ENCODE measurements at places on chromosomes 2 and 18. TPM values are rescaled to one million over a fixed set of nuclear protein-coding genes. Genes with fewer than 3 reads are reported as not detected.

- no peak overlapping the region for H3K4me3 ChIP-seq
- no peaks in the 10 kb centered on the region for H3K4me1 ChIP-seq
- H3K36me3 ChIP-seq = no peaks in the 10 kb centered on the region
These were observed 111.2 kb upstream of the SMIM21 start for GRCh38 chr18:75538727-75539126.

DNA sequence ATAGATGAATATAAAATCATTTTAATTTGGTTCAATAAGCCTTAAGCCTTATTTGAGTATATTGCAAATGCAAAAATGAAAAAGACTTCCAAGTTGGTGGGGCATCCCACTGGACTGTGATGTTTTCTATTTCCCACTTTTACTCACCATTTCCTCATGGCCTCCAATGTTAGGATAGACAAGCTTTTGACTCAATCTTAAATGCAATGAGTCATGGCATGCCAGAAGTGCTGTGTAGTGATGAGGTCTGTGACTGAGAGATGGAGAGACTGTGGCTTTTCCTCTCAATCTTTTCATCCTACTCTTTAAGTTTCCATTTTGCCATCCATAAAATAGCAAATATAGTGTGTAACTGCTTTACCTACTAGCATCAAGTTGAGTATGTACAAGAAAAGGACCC, 1401.2 kb upstream of the CELF4 start:
- H3K27me3 ChIP-seq = no peaks in the 10 kb centered on the region
- no peak for DNase-seq
- H3K36me3 ChIP-seq = no peaks in the 10 kb centered on the region

DNA sequence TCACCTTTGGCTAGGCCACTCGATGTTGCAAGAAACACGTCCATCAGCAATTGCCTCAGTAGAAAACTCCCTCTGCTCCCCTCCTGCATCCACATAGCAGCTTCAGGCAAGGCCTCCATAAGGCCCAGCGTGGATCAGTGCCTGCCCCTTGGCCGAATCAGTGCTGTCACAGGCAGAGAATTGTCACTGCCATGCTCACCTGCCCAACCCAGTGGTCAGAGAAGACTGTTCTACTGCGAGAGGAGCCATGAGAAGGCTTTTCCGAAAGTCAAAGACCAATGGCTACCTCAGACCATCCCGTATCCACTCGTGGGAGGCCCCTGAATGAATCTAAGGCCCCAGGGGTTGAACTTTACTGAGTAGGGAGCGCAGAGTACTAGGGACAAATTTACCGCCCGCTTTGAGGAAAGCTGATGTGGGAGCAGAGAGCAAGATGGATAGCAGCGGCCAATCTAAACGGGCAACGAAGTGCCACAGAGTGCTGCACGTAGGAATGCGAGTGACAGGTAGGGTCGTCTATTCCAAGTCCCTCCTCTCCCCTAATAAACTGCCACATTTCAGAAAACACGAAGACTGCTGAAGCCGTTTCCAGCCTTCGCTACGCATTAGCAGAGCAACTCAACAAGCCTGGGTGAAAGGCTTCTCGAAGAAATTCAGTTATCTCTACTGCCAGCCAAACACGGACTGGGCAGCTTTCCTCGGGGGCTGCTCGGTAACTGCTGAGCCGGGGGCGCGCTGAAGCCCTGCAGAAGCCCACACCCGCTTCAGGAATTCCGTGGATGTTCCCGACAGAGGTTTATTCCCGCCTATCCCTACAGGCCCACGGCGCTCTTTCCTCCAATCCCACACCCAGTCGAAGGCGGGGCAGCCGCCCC, 968 bp upstream of the RALBP1 start:
- H3K27ac ChIP-seq = peak overlapping the region; percentile 93
- peak; percentile 43 for DNase-seq
- H3K27me3 ChIP-seq = peaks cover 21% of the 10 kb centered on the region
- peaks cover 22% of the 10 kb centered on the region for H3K4me1 ChIP-seq
- H3K36me3 ChIP-seq = peaks cover 17% of the 10 kb centered on the region

Gene TTC39C
- 69.7 TPM for total RNA-seq

DNA sequence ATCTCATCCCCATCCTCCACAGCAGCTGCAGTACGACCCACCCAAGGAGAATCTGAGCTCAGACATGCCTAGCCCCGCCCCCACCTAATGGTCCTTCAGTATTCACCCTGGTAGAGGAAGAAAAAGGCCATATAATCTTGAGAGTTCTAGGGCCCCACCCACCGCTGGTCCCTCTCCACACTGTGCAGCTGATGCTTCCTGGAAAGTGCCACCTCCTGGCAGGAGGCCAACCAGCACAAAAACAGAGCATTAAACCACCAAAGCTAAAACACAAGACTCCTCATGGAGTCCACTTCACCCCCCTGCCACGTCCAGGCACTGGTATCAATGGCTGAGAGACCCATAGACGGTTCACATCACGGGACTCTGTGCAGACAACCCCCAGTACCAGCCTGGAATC, 40.7 kb downstream of the MC4R start:
- DNase-seq = no peak
- H3K36me3 ChIP-seq = no peaks in the 10 kb centered on the region
- H3K4me1 ChIP-seq = no peaks in the 10 kb centered on the region
- H3K27me3 ChIP-seq = no peaks in the 10 kb centered on the region
- no peak overlapping the region for H3K27ac ChIP-seq

DNA sequence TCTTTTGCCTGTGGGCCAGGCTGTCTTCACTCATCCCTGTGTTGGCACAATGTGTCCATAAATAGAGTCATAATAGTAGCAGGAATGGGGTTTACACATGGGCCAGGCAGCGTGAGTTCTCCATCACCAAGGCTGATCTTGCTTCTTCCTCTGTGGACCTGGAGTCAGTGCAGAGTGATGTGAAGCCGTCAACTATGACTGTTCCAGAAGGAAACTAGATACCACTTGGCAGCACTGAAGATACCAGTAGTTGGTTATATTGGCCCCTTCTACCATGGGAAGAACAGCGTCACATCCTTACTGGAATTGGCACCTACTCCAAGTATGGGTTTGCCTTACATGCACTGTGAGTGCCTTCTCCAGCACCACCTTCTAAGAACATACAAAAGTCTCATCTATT, 30.2 kb downstream of the COPS8 start:
- no peak for DNase-seq
- H3K4me1 ChIP-seq = no peaks in the 10 kb centered on the region
- H3K27me3 ChIP-seq = no peaks in the 10 kb centered on the region
- H3K36me3 ChIP-seq = no peaks in the 10 kb centered on the region

DNA sequence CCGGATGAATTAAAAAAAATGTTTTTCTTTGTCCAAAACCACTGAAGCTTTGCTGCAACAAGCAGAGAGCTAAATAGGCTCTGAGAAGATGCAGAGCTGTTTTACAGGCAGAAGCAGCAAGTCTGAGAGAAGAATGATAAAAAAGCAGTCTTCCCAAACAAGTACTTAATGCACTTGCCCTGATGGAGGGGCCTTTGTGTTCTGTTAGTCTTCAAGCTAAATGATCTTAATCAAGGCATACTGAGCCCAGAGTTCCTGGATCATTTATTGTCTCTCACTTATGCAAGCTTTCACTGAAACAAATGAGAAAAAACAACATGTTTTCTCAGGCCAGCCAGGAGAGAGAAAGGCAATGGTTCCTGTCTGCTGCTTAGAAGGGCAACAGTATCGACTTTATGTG, 152.5 kb downstream of the CLIP4 start:
- DNase-seq = no peak
- no peak overlapping the region for H3K27ac ChIP-seq
- no peak overlapping the region for H3K4me3 ChIP-seq
- H3K36me3 ChIP-seq = no peaks in the 10 kb centered on the region
- peaks cover 8% of the 10 kb centered on the region for H3K27me3 ChIP-seq
- no peaks in the 10 kb centered on the region for H3K4me1 ChIP-seq

Gene MFSD2B
- not detected for total RNA-seq

Gene RAMP1
- 0.64 TPM for total RNA-seq

DNA sequence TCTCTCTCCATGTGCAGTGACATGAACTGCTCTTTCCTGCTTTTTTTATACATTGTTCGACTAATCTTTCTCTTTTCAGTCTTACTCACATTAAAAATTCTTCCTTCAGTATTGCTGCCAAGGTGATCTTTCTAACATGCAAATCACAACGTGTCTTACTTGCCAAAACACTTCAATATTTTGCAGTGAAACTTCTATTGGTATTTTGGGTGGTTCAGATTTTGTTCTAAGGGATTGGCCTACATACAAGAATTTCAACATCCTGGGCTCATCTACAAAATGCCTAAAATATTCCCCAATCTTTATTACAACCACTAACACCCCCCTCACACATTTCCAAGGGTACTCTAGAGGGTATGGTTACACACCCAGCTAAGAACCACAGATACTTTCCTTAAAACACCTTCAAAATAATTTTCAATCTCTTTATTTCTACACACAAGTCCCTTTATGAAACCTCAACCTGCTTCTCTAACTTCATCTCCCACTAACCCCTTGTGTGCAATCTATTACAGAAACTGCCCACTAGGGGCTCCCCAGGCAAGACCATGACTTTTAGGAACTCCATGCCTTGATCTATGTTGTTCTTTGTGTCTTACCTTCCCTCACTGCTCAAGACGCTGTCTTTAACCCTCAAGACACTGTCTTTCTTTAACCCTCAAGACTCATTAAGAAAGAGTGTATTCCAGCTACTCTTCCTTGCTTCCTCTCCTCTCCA, 50.9 kb downstream of the COL3A1 start:
- H3K27me3 ChIP-seq = no peaks in the 10 kb centered on the region
- H3K4me3 ChIP-seq = no peak overlapping the region
- no peaks in the 10 kb centered on the region for H3K4me1 ChIP-seq
- no peaks in the 10 kb centered on the region for H3K36me3 ChIP-seq
- H3K27ac ChIP-seq = no peak overlapping the region

DNA sequence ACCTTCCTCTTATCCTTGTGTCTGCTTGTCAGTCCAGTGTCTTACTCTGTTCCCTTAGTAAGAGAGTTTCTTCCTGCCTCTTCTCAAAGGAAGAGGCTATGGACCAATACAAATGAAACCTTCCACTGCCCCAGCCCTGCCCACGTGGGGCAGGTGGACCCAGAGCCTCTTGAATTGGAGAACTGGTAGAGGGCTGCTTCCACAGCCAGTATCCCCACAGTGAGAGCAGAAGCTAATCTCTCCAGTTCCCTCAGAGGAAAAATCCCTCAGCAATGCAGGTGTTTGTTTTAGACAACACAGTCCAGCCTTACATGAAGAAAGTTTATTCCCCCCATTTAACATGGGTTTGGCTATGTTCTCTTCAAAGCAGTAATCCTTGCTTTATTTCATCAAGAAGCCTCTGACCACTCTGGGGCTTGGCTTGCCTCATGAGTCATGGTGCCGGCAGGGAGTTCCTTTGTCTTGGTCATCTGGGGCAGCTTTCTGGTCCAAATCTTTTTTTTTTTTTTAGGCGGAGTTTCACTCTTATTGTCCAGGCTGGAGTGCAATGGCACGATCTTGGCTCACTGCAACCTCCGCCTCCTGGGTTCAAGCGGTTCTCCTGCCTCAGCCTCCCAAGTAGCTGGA, 6.5 kb upstream of the CYBRD1 start:
- H3K4me1 ChIP-seq = no peaks in the 10 kb centered on the region
- DNase-seq = no peak
- no peak overlapping the region for H3K4me3 ChIP-seq
- H3K27me3 ChIP-seq = peaks cover 21% of the 10 kb centered on the region

DNA sequence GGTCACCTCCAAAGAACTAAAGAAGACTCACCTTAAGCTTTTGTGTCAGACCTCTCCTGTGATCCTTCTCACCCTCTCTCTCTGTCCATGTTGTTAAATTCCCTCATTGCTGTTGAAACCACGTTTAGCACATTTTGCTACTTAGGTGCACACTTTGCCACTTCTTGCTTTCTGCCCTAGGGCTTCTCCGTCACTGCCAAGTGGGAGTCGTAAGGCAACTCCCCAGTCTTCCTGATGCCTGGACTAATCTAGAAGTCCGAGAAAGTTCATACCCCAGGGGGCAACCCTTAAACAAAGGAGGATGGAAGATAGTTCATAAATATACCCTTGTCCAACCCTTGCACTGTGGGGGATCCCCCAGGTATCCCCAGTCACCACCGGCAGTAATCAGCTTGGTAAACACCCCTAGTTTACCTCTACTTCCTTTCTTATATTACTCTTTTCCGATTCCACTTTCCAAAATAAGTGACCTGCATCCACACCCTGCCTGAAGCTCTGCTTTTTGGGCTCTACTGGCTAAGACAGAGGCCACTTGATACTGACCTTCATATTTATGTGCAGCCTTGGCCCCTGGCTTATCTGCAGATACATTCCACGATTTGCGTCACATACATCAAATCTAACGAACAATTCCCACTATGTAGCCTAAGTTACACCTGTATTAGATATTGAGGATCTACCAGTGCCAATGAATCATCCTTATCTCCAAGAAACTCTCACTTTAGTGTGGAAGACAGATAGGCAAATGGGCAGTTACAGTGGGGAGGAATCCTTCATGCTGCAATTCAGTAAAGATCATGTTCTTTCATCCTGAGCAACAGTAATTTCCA, 776.2 kb downstream of the RNF144A start:
- DNase-seq = no peak
- peaks cover 53% of the 10 kb centered on the region for H3K4me1 ChIP-seq
- H3K36me3 ChIP-seq = peaks cover 16% of the 10 kb centered on the region
- H3K27ac ChIP-seq = peak overlapping the region; percentile 90
- peak overlapping the region; percentile 44 for H3K4me3 ChIP-seq

Gene FNDC4
- 0.14 TPM for total RNA-seq

Gene RPRM
- not detected for total RNA-seq

DNA sequence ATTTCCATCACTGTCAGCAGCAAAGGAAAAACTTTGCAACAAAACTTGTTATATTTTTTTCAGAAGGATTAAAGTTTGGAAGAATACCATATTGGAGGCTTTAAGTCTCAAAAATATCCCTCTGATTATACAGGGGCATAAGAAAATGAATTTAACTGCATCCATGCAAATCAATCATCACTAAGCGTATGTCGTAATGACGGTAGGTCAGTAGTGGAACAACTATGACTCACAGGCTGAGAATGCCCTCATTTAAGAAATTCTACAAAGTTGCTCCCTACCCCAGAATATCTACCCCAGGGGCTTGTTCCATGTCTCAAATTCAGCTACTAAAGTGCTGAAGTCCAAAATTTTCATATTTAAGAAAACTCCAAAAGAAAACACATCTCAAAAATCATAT, 12.5 kb upstream of the NAB1 start:
- no peaks in the 10 kb centered on the region for H3K36me3 ChIP-seq
- H3K27me3 ChIP-seq = no peaks in the 10 kb centered on the region
- H3K4me3 ChIP-seq = no peak overlapping the region

GRCh38 chr18:78305789-78306188, 673.8 kb upstream of the SALL3 start:
- no peak overlapping the region for H3K27ac ChIP-seq
- no peaks in the 10 kb centered on the region for H3K36me3 ChIP-seq
- DNase-seq = no peak
- no peak overlapping the region for H3K4me3 ChIP-seq
- H3K27me3 ChIP-seq = no peaks in the 10 kb centered on the region

DNA sequence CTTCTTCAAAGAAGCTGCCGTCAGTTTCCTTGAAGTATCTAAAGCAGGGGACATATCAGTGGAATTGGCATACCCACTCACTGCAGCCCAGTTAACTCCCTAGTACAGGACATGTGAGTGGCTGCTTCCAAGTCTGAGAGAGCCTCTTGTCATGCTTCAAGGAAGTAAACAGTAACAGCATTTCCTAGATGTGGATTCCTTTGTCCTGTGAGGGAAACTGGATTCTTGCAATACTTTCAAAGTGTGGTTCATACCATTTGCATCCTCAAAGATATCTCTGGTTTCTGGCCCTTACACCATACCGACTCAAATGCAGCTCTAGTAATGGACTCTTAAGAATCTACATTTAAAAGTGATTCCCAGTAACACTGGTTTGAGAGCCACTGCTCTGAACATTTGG, 87.2 kb downstream of the ESCO1 start:
- H3K27ac ChIP-seq = no peak overlapping the region
- no peaks in the 10 kb centered on the region for H3K4me1 ChIP-seq
- H3K4me3 ChIP-seq = no peak overlapping the region
- H3K27me3 ChIP-seq = no peaks in the 10 kb centered on the region

All from activated CD8-positive, alpha-beta memory T cell treated with anti-CD3 and anti-CD28 coated beads, Interleukin-2, amount 10 ng/mL, durations not matched to agents 7 days and 5 days (primary cell).